Activated naive CD4-positive, alpha-beta T cell treated with anti-CD3 and anti-CD28 coated beads for 36 hours (primary cell): ENCODE measurements at places on chromosomes 5 and 9. TPM values are rescaled to one million over a fixed set of nuclear protein-coding genes. Genes with fewer than 3 reads are reported as not detected.

GCNT4 gene
- total RNA-seq: 2.1 TPM

GRCh38 chr5:79269733-79270166 is 33.8 kb downstream of the JMY start:
- H3K27me3 ChIP-seq: no peaks in the 10 kb centered on the region
- H3K36me3 ChIP-seq: peaks cover 19% of the 10 kb centered on the region
- DNase-seq: no peak
- H3K4me1 ChIP-seq: peaks cover 33% of the 10 kb centered on the region
- H3K27ac ChIP-seq: no peak overlapping the region
- no peak overlapping the region for H3K4me3 ChIP-seq

DNA sequence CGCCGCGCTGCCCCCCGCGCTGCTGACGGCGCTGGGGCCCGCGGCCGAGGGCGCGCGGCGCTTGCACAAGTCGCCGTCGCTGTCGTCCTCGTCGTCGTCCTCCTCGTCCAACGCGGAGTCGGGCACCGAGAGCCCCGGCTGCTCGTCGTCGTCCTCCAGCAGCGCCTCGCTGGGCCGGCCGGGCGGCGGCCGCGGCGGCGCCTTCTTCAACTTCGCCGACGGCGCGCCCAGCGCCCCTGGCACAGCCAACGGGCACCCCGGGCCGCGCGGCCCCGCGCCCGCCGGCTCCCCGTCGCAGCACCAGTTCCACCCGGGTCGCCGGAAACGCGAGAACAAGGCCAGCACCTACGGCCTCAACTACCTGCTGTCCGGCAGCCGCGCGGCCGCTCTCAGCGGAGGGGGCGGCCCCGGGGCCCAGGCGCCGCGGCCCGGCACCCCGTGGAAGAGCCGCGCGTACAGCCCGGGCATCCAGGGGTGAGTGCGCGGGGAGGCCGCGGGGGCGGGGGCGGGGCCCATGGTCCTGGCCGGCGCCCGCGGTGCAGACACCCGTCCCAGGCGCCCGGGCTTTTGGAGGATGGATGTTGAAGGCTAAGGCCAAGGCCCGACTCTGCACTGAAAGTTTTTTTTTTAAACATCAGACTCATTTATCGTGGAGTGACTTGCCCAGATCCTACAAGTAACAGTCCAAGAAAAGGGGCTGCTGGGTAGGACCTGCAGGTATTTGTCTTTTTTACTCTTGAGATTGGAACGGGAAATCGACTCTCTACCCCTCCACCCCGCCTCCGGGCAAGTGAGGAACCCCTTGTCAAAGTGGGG is 1.2 kb downstream of the TENT4A start:
- H3K27me3 ChIP-seq: peaks cover 5% of the 10 kb centered on the region
- peak overlapping the region; percentile 84 for H3K27ac ChIP-seq
- peak overlapping the region; percentile 82 for H3K4me3 ChIP-seq

DNA sequence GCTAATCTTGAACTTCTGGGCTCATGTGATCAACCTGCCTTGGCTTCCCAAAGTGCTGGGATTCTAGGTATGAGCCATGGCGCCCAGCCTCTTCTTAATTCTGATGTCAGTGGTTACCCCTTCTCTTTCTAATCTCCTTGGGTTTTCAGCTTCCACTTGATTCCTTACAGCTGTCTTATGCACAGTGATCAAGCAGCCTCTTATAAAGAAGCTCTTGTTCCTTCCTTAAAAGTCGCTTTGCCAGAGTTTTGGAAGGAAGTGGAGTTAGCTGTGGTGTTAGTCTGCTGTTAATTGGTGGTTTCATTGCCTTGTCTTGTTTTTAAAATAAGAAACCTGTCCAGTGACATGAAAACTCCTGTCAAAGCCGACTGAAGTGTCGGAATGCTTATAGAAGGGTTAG is 128.1 kb upstream of the CACNA1B start:
- no peak overlapping the region for H3K4me3 ChIP-seq
- no peaks in the 10 kb centered on the region for H3K27me3 ChIP-seq
- H3K27ac ChIP-seq: no peak overlapping the region
- DNase-seq: no peak
- H3K36me3 ChIP-seq: peaks cover 34% of the 10 kb centered on the region

FAM81B gene
- not detected for total RNA-seq

FAM221B gene
- total RNA-seq: not detected

DNA sequence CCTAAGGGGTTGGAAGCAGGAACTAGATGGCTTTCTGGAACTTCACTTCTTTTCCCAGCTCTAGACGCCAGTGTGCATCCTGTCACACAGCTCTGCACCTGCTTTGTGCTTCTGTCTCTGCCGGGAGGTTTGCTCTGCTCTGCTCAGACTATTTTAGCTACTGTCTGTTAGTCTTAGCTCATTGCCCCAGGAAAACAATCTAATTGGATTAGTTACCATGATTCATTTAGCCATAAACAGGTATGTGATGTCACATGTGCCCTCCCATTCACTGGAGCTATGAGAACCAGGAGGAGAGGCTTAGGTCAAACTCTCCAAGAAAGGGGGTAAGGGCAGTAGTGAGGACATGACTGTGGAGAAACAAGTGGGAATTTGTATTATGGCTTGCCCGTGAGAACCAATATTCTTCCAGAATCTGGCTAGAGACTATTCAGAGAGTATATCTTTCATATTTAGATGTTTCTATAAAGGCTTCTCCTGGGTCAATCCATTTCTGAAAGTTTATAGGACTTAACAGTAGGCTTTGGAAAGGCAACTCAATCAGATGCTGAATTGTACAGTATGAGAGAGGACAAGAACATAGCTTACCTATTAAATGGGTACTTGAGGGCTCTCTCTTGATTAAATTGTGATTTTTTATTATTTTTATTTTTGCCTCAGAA is 22.4 kb upstream of the NREP start:
- H3K36me3 ChIP-seq: no peaks in the 10 kb centered on the region
- no peak overlapping the region for H3K27ac ChIP-seq
- DNase-seq: no peak

PCDHB12 gene
- not detected for total RNA-seq

GRCh38 chr9:21450733-21451394 is 10.6 kb downstream of the IFNA1 start:
- no peaks in the 10 kb centered on the region for H3K27me3 ChIP-seq
- H3K4me1 ChIP-seq: no peaks in the 10 kb centered on the region
- H3K36me3 ChIP-seq: no peaks in the 10 kb centered on the region
- no peak overlapping the region for H3K27ac ChIP-seq
